ENCODE measurements at places on chromosomes 1 and 21. TPM values are rescaled to one million over a fixed set of nuclear protein-coding genes. Genes with fewer than 3 reads are reported as not detected.

DNA sequence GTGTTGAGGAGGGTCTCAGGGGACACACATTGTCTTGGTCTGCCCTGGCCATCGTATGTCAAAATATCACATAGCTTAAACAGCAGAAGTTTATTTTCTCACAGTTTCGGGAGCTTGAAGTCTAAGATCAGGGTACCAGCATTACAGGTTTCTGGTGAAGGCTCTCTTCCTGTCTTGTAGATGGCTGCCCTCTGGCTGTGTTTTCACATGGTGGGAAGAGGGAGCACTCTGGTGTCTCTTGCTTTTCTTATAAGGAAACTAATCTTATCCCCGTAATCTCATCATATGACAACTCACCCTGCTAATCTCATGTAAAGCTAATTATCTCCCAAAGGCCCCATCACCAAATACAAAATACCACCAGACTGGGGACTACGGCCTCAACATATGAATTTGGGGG, 246.9 kb upstream of the ST6GALNAC5 start:
- no peak for DNase-seq

- no peak for DNase-seq
Observed at GRCh38 chr1:32818804-32819541, 1.5 kb downstream of the S100PBP start.

GRCh38 chr1:182962554-182963115, 9.7 kb upstream of the SHCBP1L start:
- DNase-seq, result peak; percentile 81

DNA sequence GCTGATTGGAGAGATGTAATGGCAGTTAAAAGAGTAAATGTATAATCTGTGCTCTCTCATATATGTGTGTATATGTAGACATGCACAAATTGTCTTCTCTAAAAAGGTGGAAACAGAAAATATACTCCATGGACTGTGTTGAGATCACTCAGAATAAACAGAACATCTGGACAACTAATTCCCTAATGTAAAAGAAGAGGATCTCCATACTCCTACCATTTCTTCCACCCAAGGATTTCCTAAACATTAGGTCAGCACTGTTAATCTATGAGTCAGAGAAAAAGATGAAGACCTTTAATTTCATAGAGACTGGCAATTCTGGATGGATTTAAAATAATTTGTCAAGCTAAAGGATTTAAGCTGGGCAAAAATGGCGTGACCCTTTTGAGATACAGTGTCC, 80.1 kb downstream of the ESRRG start:
- no peak for DNase-seq

GRCh38 chr1:231407547-231408396, 14.3 kb downstream of the EGLN1 start:
- no peak for DNase-seq

GRCh38 chr1:223249854-223250631, 107.0 kb upstream of the TLR5 start:
- DNase-seq, result no peak

DNA sequence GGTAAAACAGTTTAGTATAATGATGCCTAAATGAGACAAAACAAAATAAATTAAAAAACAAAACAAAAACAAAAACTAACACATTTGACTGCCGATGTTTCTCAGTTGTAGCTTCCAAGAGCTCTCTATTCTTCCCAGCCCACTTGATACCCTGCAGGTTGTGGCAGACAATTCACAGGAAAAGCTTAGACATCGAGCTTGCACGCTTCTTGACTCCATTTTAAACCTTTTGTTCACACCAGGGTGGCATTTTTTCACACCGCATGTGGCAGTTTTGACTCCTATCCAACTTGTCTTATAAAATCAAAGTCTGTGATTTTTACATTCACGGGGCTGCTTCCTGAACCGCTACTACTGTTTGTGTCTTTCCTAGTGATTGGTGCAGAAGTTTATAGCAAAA, 575.9 kb downstream of the USP25 start:
- DNase-seq, result no peak

DNA sequence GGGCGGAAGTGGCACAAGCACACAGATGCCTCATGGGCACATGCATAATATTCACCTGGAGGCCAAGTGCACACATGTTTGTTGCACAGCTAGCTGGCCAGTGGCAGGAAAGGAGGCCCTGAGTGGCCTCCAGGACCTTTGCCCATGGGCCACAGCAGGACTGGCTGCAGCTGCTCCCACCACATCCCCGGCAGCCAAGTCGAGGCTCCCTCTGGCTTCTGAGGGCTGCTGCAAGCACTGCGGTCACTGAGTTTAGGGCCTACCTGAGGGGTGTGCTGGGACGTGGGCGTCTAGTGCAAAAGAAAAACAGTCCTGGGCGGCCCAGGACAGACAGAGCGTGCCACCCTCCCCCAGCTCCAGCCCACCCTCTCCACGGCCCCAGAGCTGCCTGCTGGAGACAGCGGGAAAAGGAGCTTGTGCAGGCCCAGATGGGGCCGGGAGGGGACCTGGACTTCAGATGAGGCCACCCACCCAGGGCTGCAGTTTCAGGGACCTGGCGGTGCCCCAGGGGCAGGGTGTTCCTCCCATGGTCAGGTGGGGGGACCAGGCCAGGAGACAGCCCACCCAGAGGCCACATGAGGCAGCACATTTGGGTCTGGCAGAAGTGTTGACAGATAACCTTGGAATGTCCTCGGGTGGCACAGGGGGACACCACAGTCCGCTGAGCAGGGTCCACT, 265.9 kb upstream of the VAMP3 start:
- no peak for DNase-seq

GRCh38 chr1:11857164-11857851, 1.4 kb downstream of the NPPB start:
- no peak for DNase-seq

- DNase-seq, result no peak
Observed at GRCh38 chr21:37427221-37427620, 60.6 kb downstream of the DYRK1A start.

DNA sequence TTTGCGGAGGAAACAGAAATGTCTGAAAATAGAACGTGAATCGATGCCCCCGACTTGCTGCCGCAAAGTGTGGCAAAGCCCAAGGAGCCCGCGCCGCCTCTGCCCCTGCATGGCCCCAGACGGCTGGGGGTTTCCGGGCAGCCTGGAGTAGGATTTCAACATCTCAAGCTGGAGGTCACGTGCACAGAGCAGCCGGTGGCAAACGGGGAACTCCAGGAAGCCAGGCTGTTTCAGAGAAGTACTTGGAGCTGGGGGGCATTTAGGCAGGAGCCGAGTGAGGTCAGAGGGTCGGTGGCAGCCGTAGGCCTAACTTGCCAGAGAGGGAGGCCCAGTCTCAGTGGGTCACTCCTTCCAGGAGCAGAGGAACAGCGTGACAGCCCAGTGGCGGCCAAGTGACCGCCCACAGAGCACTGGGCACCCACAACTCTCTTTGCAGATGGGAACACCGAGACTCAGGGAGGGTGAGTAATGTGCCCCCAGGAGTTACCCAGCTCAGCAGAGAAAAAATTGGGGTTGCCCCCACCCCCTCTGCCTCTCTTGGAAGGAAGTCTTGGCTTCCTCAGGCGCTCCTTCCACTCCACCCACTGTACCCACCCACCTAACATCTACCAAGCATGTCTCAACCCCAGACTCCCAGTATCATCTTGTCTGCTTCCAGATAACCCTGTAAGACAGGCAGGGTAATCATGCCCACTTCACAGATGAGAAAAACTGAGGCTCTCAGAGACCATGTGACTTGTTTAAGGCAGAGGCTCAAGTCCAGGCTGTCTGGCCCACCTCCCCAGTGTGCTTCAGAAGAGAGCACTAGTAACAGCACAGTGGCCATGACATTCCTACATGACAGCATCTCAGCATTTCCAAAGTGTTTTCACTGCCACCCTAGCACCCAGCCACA, 179.4 kb downstream of the HIVEP3 start:
- DNase-seq, result peak; percentile 71

MCOLN3 gene
- 0.44 TPM for total RNA-seq

CFHR3 gene
- not detected for total RNA-seq

MYBPH gene
- not detected for total RNA-seq

IGSF3 gene
- total RNA-seq, result 19.9 TPM

IQGAP3 gene
- 0.36 TPM for total RNA-seq

EDN2 gene
- 0.47 TPM for total RNA-seq

VCAM1 gene
- 4.0 TPM for total RNA-seq

ANGPTL3 gene
- not detected for total RNA-seq
